ENCODE measurements at places on chromosomes 6 and 20. TPM values are rescaled to one million over a fixed set of nuclear protein-coding genes. Genes with fewer than 3 reads are reported as not detected.

Gene SEL1L2
- not detected for total RNA-seq

Gene SLC17A3
- not detected for total RNA-seq

Gene PERP
- total RNA-seq = 297 TPM

Gene UNC5CL
- 0.28 TPM for total RNA-seq

Gene SFTA2
- not detected for total RNA-seq

Gene ZSCAN31
- 2.3 TPM for total RNA-seq

Gene PRDM13
- total RNA-seq = not detected

Gene HDGFL1
- total RNA-seq = not detected

Gene WFDC5
- 0.51 TPM for total RNA-seq

Gene RSPO4
- total RNA-seq = not detected

Gene MICB
- 37.6 TPM for total RNA-seq

Gene IP6K3
- total RNA-seq = not detected

Gene SIRPD
- not detected for total RNA-seq

Gene SLC22A16
- total RNA-seq = not detected

Gene ANKEF1
- total RNA-seq = 9.7 TPM

Gene C20orf144
- total RNA-seq = 0.07 TPM

DNA sequence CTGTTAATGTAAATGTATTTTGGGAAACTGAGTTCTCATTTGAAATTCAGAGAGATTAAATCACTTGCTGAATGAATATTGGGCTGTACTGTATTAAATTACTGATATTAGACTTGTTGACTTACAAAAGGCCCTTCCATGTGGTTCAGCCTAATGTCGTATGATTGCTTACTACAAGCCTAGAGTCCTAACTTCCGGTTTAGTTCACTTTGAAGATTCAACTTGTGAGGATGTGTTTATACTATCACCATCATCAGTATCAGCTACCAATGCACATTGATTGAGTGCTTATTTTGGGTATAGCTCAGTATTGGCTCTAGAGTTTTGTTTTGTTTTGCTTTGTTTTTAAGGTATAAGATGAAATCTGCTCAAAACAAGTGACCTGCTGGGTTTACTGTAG is 48.3 kb downstream of the FAM217A start:
- no peak for DNase-seq

DNA sequence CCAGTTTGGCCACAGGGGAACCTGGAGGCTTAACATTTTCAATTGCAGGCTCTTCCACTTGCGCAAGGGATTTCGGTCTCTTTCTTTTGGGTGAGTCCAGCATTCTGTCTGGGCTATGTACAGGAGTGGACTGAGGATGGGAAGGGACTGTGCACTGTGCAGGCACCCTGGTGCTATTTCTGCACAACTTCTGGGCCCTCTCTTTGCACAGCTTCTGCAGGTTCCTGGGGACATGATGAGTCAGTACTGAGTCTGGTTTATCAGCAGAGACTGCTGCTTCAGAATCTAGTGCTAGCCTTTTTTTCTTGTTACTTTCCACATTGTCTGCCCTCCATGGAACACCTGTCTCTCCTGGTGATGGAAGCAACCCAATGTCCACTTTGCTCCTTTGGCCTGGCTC is 78.5 kb upstream of the ASF1A start:
- no peak for DNase-seq

GRCh38 chr6:63440057-63440456 is 120.3 kb upstream of the LGSN start:
- DNase-seq = no peak

DNA sequence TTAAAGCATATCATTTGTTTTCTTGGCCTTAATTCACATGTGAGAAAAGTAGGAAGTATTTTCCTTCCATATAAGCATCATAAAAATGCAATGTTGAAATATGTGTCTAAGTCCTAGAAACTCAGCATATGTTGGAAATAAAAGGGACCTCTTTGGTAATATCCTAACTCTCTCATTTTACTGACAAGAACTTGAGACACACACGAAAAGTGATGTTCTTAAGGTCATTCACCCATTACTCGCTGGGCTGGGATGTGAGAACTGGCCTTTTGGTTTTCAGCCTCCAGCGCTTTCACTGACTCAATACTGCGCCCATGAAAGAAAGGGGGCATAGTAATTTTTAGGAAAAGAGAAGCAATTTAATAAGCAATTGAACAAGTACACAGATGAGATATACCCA is 153.5 kb upstream of the SCGN start:
- DNase-seq = no peak

- DNase-seq = no peak
Measured at GRCh38 chr20:48281501-48281900, 496.2 kb upstream of the SULF2 start.

- no peak for DNase-seq
Measured at GRCh38 chr20:2152317-2152716, 50.7 kb downstream of the STK35 start.

GRCh38 chr6:134436950-134437349 is 119.0 kb upstream of the SGK1 start:
- no peak for DNase-seq

DNA sequence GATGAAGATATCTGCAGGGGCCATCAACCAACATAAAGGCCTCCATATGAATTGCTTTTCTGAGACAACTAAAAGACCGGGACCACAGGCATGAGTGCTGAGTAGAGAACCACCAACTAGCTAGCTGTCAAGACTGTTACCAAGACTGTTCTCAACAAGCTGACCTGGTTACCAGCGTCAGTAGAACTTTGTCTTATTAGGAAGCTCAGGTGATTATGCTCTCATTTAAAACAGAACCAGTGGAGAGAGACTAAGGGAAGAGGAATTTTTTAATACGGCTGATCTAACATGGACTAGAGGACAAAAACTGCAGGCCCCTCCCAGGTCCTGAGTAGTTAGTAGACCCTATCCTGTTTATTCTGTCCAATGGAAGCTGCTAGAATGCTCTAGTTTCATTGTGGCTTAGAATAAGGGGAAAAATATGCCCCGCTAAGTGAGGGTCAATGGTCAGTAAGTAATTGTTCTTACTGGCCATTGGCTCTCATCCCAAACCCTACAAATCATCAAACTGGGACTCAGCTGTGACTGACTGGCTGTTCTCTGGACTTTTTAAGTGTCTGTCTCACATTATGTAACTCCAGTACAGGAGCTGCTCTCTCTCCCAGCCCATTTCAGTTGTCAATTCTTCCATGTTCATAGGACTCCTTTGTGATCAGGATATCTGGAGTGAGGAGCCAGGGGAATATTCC is 3.8 kb upstream of the DYNLRB1 start:
- no peak for DNase-seq

GRCh38 chr20:44961011-44961869 is 1.0 kb upstream of the TOMM34 start:
- DNase-seq = no peak

DNA sequence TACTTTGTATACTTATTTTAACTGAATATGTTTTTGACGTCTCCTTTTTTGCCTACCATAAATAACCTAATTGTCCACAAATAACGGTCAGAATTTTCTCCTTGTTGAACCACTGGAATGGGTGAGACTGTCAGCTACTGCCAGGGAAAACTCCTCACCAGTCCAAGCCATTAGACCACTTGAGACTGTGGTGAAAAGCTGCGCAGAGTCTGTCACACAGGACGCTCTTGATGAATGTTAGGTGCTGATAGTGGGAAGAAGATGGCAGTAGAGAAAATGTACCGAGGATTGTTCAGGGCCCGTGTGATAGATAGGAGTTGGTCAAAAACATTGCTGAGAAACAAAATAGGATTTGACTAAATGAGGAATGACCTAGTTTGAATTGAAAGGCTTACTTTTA is 75.6 kb upstream of the KIF25 start:
- DNase-seq = no peak

GRCh38 chr20:63635431-63636141 is 8.7 kb upstream of the GMEB2 start:
- DNase-seq = no peak

- DNase-seq = no peak
Measured at GRCh38 chr6:138728662-138729061, 44.9 kb upstream of the CCDC28A start.

DNA sequence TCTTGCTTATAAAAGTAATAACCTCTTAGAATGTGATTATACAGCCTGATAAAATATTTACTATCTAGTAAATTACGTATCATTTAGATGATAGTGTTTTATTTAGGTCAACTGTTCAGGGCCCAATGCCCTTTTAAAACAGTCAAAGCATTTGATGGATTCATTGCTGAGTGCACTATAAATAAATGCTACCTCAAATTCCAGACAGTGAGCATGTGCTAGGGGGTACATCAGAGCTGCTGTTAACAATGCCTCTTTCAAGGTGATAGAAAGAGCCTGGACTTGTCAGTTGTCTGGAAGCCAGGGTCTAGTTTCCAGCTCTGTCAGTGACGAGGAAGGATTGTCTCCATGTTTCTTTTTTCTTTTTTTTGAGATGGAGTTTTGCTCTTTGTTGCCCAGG is 7.5 kb upstream of the TMEM242 start:
- no peak for DNase-seq

GRCh38 chr20:4431446-4431845 is 290.3 kb upstream of the PRND start:
- no peak for DNase-seq

DNA sequence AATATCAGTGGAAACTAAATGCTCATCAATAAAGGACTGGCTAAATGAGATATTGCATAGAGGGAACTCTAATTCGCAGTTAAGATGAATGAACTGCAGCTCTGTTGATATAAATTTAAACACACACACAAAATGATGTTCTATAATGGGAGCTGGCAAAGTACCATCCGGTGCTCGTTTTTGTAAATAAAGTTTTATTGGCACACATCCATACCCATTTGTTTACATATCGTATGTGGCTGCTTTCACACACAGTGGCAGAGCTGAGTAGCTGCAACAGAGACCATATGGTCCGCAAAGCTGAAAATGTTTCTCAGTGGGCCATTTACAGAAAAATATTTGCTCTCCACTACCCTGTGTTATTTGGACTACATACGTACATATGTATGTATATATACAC is 120.7 kb downstream of the EDN3 start:
- no peak for DNase-seq

GRCh38 chr20:11083841-11084240 is 410.0 kb upstream of the JAG1 start:
- peak; percentile 34 for DNase-seq

DNA sequence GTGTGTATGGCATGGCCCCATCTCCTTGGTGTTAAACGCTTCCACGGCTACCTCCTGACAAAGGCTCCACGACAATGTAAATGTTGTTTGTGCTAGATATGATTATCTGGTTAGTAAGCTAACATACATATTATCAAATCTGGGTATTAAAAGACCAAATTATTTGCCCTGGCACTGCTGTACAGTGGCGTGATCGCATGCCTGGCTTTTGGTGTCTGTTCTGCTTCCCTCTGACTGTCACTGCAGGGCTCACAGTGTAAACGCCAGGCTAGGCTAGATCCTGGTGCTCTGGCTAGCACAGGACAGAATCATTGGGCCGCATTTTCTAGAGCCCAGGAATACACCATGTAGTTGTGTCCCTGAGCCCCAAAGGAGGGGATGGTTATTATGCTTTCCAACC is 38.7 kb downstream of the CD164 start:
- DNase-seq = no peak

GRCh38 chr6:119449331-119450156 is 100.0 kb upstream of the MAN1A1 start:
- no peak for DNase-seq

- DNase-seq = no peak
Measured at GRCh38 chr6:137387096-137387764, 107.0 kb downstream of the OLIG3 start.

DNA sequence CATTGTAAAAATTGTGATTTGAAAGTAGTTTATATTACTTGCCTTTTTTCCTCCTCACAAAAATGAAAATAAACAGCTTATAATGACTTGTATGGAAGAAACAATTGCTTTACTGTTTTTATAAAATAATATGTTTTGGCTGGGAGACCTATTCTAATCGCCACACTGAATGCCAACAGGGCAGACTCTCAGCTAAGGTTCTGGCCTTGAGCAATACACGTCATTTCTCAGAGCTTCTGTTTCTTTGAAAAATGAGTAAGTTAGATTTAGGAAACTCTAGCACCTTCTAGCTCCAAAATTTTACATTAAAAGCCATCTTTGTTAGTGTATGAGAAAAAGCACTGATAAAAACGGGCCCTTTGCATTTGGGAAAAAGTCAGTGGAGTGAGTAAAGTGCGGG is 166.6 kb downstream of the ARID1B start:
- peak; percentile 27 for DNase-seq

GRCh38 chr6:25316626-25317025 is 37.5 kb downstream of the CARMIL1 start:
- no peak for DNase-seq

DNA sequence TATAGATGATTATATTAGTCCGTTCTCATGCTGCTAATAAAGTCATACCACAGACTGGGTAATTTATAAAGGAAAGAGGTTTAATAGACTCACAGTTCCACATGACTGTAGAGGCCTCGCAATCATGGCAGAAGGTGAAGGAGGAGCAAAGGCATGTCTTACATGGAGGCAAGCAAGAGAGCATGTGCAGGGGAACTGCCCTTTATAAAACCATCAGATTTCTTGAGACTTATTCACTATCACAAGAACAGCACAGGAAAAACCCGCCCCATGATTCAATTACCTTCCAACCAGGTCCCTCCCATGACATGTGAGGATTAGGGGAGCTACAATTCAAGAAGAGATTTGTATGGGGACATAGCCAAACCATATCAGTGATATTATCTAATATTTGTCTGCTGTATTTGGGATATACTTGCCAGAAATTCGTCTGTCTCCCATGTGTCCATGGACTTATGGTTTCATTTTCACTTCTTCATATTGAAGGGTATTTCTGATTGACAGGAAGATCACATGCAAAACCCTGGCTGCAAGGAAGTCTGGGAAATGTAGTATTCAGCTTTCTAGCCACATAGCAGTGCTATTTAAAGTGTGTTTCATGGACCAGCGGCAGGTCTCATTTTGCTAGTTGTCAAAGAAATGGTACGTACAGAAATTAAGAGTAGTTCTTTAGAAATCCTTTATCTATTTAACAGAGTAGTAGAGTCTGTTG is 50.5 kb upstream of the PAK5 start:
- no peak for DNase-seq

DNA sequence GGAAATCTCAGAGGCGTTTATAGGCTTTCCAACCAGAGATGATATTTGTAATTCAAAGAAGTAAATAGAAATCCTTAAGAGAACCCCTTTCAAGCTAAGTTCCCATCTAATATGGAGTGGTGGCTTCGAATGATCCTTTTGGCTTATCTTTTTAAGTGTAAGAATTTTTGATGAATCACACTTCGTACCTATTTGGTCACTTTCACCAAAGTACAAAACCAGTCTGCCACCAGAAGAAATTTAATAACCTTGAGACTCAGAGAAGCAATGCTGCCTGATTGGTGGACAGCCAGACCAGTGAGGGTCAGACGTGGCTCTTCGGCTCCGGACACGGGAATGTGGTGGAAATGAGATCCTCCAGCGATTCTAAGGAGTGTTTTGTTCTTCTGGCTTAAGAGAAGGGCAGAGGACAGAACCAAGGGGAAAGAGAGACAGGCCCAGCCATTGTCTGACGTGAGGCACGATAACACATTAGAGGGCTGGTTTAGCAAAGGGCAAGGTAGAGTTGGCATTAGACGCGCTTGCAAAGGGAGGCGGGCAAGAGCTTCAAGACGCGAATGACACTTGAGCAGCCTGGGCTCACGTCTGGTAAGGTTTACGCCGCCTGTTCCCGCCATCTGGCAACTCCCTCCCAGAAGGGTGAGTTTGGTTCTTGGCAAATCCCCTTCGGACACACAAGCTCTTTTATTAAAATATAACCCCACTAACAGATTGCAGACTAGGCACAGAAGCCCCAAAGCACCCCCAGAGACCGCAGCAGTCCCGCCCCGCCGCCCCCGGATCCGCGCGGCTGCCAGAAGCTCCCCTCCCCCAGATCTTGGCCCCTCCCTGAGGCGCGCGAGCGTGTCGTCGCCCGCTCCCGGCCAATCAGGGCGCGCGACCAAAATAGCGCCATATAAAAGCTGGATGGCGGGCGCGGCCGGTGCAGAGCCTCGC is 50.0 kb upstream of the EZR start:
- DNase-seq = no peak
